ENCODE measurements at places on chromosomes 7 and 10.

DNA sequence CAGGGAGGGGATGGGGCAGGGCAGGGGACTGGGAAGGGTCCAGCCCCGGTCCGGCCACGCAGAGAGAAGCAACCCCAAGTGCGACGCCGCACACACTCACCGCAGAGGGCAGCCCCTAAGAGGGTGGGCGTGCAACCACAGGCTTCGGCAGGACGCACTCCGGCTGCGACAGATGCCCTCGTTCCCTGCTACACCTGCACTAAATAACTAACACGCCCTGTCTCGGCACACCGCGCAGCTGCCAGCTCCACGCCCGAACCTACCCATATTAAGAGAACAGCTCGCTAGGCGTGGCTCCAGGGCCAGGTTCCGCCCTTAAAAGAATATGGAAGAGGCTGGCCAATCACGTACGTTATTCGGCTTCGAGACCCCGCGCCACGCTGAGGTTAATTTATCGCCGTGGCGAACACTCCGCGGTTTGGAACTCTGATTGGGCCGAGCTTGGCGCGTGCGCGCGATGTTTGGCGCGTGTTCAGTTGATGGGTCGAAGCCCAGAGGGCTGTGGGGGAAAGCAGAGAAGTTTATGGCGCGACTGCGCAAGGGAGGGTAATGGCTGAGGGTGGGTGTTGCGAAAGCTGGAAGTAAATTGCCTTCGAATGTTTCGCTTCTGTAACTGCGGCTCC lies 91.1 kb downstream of the OR13A1 start:
- DNase-seq = no peak

GRCh38 chr7:152313831-152314604 lies 121.8 kb downstream of the KMT2C start:
- DNase-seq = no peak

DNA sequence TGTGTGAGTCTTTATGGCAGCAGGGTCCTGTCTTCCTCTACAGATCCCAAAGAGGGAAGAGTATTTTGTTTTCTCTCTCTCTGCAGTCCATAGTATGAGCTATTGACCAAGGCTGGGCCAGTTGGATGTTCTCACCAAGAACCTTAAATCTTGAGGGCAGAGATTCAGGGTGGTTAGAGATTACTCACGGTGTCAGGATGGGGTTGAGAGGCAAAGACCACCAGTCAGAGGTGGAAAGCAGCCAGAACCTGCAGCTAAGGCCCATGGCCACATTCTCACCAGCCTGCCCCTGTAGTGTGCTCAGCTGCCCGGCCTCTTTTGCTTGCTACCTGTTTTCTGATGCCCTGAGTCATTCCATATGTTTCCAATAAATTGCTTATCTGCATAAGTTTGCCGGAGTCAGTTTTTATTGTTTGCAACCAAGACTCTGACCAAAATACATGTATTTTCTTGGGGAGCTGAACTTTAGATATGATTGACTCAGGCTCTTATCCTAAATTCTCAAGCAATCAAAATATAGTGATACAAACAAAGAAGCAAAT lies 67.0 kb downstream of the MAP3K8 start:
- DNase-seq = no peak

GRCh38 chr10:24518981-24519597 lies 204.6 kb downstream of the ARHGAP21 start:
- no peak for DNase-seq

DNA sequence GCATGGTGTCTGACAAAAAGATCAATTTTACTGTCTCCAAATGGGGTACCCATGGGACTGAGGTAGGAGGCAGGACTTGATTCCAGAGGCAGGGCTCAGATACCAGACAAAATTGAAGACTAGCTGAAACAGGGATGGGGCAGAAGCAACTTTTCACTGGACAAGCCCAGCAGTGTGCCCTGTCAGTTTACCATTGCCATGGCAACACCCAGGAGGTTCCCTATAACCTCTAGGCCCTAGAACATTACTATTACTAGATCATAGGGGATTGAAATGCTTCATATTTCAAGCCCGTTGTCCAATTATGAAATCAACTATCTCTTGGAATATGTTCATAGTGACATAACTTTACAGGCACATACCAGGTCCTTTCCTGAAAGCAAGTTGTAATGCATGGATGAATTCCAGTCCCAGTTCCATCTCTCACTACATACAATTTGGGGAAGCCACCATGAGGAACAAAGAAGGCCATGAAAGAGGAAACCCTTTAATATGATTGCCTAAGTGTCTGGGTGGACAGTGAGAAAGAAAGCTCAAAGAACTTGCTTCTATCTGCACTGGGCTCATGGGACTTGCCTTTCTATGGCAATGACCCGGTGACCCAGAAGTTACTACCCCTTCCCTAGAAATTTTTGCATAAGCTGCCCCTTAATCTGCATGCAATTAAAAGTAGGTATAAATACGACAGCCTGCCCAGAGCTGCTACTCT lies 557.9 kb downstream of the KCNMA1 start:
- no peak for DNase-seq

DNA sequence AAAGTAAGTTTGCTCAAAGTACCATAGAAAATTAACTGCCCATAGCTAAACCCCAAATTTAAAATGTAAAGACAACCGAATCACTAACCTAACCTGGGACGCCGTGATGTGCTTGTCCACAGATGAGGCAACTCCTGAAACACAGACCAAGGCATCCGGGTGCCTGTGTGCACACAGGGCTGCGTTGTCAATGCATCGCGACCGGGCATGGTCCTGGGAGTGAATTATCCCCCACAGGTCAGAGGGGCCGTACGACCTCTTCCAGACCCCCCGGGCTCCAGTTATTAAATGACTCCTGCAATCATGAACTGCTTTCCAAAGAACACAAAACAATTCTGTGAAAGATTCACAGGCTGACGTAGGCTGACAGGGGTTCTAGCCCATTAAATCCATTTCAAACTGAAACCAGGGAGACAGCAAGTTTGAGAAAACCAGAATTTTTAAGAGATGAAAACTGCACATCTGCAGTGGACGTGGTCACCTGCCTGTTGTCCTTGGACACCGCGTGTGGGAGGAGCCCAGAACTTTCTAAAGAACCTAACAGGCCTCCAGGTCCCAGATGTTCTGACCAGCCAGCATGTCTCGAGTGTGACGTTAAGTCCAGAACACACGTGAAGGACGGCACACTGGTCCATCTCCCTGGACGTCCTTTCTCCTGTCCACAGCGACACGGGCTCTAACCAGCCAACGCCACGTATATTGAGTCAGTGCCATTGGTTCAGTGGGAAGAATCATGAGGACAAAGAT lies 297.8 kb downstream of the DNAJB6 start:
- no peak for DNase-seq

GRCh38 chr7:95558864-95559263 lies 37.5 kb downstream of the PDK4 start:
- DNase-seq = no peak

GRCh38 chr7:138170959-138171703 lies 94.9 kb downstream of the AKR1D1 start:
- no peak for DNase-seq

DNA sequence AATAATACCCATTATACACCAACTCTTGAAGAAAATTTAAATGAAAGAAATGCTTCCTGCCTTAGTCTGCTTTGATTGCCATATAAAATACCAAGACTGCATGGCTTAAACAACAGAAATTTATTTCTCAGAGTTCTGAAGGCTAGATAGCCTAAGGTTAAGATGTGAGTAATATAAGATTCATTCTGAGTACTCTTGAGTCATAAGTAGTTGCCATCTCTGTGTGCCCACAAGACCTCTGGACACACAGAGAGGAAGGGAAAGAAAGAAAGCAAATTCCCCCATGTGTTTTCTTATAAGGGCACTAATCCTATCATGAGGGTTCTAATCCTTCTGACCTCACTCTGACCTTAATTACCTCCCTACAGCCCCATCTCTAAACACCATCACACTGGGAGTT lies 201.2 kb downstream of the PTN start:
- no peak for DNase-seq

GRCh38 chr7:96017877-96018276 lies 245.5 kb downstream of the DYNC1I1 start:
- no peak for DNase-seq
